ENCODE measurements at places on chromosomes 5 and 9.

DNA sequence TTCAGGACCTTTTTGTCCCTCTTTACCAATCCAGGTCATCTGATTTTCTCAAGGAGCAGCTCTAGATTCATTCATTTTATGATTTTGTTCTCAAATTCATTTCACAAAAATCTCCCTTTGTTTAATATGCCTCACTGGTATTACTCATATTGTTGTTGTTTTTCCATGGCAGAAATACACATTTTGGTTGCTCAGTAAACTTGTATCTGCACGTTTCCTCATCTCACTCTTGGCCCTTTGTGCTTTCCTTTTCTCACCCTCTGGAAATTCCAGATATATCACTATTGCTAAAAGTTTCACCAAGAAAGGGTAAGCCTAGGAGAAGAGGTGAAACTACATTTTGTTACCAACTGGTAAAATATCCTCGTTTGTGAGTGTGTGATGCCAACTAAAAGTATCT lies 14.8 kb downstream of the ASPN start:
- DNase-seq: no peak

DNA sequence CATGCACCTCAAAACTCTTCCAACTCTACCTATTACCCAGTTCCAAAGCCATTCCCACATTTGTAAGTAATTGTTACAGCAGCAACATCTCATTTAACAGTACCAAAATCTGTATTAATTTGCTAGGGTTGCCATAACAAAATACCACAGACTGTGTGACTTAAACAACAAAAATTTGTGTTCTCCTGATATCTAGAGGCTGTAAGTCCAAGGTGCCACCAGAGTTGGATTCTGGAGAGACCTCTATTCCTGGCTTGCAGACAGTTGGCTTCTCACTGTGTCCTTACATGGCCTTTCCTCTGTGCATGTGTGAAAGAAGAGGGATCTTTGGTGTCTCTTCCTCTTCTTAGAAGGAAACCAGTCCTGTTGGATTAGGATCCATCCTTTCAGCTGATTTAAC lies 203.8 kb upstream of the PIK3R1 start:
- DNase-seq: no peak

DNA sequence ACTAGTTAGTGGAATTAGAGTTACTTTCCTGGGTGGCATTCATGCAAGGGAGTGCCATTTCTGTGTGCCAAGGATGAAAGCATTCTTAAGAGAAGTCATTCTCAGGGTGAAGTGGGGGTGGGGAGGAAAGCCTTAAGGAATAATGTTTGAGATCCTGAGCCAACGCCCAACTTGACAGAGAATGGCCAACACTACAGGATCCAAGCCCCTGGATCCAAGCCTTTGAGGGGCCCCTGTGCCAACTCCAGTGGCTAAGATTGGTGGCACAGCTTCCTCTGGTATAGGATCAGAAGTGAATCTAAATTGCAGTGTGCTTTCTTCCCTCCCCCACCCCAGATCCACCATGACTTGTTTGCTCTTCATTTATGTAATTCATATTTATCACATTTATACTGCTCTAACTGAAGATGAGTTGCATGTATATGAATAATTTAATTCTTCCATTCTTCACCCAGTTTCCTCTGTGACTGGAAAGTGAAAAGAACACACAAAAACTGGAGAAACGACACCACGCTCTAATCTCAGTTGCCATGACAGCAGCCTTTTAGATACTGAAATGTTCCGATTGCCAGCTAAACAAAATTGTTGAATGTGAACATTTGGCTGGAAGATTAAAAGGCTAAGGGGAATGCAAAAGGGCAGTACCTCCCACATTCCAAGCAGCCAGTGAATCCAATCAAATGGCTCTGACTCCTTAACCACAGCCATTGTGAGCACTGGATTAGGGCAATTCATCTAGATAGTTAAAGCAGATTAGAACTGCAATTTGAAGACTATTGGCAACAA lies 4.5 kb downstream of the ZNF608 start:
- DNase-seq: no peak

DNA sequence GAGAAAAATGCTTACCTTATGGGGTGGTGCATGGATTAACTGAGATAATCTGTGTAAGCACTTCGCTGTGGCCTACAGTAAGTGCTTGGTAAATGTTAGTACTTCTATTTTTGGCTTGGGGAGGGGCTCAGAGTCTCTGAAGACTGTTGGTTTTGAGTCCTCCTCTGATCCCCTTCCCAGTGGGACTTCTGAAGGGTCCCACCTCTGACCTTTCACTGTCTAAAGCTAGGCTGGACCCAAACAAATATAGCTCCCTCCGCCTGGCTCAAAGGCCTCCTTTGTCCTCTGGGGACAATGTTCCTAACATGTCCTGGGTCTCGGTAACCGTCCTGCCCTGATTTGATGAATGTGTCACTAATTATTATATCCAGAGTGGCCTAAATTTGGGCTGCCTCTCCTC lies 34.8 kb downstream of the CAMK2A start:
- DNase-seq: peak; percentile 49

DNA sequence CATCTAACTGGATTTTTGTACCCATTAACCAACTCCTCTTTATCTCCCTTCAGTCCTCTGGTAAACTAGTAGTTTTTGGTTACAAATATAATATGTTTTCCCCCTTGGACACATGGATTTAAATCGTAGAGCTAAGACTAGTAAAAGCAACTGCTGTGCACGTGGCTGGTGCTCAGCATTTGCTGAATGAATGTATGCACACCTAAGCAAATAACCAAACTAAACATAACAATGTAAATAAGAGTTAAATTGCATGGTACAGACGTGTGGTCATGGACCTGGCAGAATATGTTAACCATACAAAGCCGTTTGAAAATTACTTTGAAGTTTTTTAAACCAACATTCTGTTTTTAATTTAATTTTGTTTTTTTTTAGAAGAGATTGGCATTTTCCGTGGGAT lies 65.2 kb upstream of the FYB1 start:
- DNase-seq: no peak

DNA sequence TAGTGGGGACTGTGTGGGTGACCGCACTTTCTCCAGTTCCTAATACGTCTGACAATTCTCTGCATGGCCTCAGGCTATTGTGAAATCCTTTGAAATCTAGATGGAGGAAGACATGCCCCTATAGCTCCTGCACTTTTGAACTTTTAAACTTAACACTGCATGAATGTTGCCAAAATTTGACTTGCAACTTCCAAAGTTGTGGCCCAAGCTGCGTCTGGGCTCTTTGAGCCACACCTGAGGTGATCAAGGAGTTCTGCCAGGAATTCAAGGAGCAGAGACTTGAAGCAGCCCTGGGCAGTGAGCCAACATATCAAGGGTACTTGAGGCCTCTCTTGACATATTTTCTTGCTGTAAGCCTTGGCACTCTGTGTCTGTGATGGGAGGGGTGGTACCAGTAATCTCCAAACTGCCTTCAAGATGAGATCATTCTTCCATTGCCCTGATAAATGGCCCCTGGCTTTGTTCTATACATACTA lies 1336.1 kb upstream of the CDH9 start:
- no peak for DNase-seq

DNA sequence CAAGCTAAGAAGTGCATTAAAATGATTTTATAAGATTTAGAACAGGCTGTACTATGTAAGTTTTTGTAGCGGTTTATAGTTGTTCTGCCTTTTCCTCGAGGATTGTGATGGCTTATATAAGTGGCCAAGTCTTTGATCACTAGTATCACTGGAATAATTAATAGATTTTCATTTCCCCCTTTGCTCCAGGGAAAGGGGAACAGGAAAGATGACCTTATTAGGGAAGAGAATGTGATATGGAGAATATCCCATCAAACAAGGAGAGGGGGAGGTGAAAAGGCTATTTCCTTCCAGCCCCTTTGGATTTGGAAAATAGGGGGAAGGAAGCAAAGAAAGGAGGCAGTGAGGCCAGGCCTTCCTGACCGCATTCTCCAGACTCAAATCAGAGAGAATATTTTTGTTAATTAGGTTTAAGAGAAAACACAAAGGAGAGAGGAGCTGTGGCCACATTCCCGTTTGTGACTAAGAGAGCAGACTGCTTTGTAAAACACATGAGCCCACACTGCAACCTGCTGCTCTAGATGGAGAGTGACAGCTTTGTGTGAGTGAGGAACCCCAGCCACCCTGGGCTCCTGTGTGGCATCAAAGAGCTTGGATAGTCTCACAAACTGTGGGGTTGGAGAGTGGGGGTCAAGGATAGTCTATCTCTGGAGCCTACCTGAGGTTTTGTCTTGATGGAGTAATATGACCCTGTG lies 359.5 kb downstream of the DTWD2 start:
- DNase-seq: no peak

- DNase-seq: no peak
These were observed 211.0 kb upstream of the PANK3 start for GRCh38 chr5:168790002-168790635.

DNA sequence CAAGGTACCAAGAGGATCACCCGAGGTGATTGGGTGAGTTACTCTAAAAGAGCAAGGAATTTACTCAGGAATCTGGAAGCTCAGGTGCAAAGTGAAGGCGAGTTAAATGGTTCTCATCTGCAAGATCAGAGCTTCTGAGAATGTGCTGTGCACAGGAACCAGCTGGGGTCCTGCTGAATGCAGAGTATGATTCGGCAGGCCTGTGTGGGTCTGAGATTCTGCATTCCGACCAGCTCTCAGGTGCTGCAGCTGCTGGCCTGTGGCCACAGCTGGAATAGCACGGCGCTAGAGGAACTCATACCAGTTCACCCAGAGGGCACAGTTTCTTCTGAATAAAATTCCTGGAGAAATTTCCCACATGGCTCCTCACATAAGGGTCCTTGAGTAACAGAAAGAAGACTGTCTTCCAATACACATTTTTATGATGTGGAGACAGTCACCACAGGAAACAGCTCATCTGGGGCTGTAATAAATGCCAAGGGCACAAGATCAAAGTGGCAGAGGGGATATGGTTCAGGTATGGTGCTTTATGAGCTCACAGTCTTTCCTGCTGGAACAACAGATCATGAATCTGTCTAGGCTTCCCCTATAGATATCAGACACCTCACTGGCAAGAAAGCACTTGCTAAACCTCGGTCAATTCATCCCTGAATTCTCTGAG lies 83.9 kb downstream of the PTPN3 start:
- DNase-seq: no peak

DNA sequence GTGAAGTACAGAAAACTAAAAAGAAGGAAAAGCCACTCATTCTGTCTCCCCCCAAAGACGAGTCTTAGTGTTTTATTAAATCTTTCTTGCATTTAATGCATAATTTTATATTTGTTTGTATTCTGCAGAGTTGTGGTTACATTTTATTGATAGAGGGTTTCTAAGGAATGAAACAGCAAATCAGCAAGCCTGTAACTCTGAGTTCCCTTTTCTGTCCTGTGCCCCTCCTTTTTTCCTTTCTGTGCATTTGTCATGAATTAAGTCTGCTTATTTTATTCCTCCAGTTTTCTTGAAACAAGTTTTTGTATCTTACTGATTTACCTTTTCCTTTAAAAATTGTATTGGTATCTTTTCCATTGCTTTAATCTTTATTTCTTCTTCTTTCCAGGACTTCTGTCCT lies 132.8 kb downstream of the MUSK start:
- DNase-seq: no peak

- no peak for DNase-seq
These were observed 804 bp downstream of the MED10 start for GRCh38 chr5:6377582-6377904.

GRCh38 chr9:115730845-115731244 lies 422.7 kb upstream of the PAPPA start:
- no peak for DNase-seq

DNA sequence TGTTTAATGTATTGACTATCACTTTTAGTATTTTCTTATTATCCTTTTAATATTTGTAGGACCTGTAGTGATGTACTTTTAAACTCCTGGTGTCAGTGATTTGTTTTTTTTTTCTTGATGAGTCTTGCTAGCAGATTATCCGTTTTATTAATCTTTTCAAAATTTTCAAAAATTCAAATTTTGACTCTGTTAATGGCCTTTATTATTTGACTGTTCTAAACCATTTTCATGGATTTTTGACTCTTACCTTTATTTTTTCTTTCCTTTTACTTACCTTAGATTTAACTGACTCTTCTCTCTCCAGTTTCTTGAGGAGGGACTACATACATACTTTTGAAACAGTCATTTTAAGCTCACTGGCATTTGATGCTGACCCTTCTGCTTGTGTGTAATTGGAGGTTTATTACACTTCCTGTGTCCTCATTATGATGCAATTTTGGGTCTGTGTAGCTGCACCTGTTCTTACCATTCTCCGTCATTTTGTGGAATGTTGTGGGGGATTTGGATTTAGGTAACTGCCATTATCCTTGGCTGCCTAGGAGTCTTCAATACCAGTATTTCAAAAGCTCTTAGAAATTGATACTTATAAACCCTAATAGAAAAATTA lies 32.0 kb upstream of the EXOC3 start:
- DNase-seq: no peak

DNA sequence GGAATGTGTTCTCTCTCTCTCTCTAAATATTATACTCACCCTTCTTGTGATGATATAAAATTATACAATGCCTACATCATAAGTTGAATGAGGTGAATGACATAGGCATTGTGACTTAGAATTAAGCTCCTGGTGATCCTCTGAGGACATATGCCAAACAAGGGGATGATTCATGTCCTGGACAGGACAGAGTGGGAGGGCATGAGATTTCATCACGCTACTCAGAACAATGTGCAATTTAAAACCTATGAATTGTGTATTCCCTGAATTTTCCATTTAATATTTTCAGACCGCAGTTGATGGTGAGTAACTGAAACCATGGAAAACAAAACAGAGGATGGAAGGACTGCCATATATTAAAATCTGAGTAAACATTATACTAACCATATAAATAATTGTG lies 782.2 kb upstream of the NUDT12 start:
- DNase-seq: no peak

GRCh38 chr9:120434532-120434931 lies 145.4 kb downstream of the CDK5RAP2 start:
- DNase-seq: no peak

- DNase-seq: no peak
These were observed 10.3 kb downstream of the RHOBTB3 start for GRCh38 chr5:95741458-95741857.

- no peak for DNase-seq
These were observed 803.3 kb downstream of the DTWD2 start for GRCh38 chr5:118185018-118185417.

DNA sequence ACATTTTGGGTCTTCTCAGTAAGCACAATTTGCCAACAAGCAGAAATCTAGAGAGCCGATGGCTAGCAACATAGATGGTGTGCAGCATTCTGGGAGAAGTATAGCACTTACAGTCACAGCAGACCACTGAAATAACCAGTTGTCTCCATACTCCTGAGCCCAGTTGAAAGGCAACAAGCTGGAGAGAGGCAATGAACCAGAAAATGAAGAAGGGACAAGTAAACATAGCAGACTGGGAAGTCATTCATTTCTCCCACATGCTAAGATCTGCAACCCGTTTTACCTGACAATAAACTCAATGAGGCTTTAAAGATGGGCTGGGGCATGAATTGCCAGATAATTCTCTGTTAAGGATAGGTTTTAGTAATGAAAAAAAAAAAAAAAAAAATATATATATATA lies 575.6 kb upstream of the GRAMD2B start:
- no peak for DNase-seq

GRCh38 chr5:16666883-16667398 lies 50.1 kb upstream of the RETREG1 start:
- DNase-seq: peak; percentile 53
